Esophagus mucosa (tissue), 1 donor: ENCODE measurements at places on chromosomes 2 and 18. TPM values are rescaled to one million over a fixed set of nuclear protein-coding genes. Genes with fewer than 3 reads are reported as not detected.

Gene TLX2
- total RNA-seq = not detected

Gene CREG2
- total RNA-seq = 2.3 TPM

Gene LHCGR
- total RNA-seq = not detected

Gene CFC1
- not detected for total RNA-seq

Gene NAGK
- 200 TPM for total RNA-seq

Gene STAT4
- total RNA-seq = 0.88 TPM

Gene COL3A1
- 43.8 TPM for total RNA-seq

Gene RTP5
- total RNA-seq = not detected

Gene SLC9A4
- 0.08 TPM for total RNA-seq

Gene AQP12B
- not detected for total RNA-seq

Gene MDH1B
- total RNA-seq = 0.76 TPM

Gene FBXO15
- 0.76 TPM for total RNA-seq

Gene ZBTB7C
- total RNA-seq = 28.8 TPM

Gene SEMA4C
- total RNA-seq = 14.9 TPM

Gene ARHGAP15
- 2.6 TPM for total RNA-seq

Gene SMYD1
- total RNA-seq = not detected

Gene SULT1C4
- 0.32 TPM for total RNA-seq

Gene CFAP65
- total RNA-seq = not detected
